Kidney (tissue), 22 donors: ENCODE measurements at places on chromosomes 16 and 17. TPM values are rescaled to one million over a fixed set of nuclear protein-coding genes. Genes with fewer than 3 reads are reported as not detected.
A peak's percentile ranks its signal among the peaks of the same experiment; 100 is the strongest.

The ITGA2B gene
- 1.7 TPM for total RNA-seq

The MMP25 gene
- 1.7 TPM for total RNA-seq

The TM4SF5 gene
- 0.88 TPM for total RNA-seq

The MGAT5B gene
- total RNA-seq: 2.3 TPM

The TBC1D28 gene
- not detected for total RNA-seq

- DNase-seq: peak; percentile 92
Observed at GRCh38 chr16:12661656-12662172, 142.0 kb downstream of the CPPED1 start.

DNA sequence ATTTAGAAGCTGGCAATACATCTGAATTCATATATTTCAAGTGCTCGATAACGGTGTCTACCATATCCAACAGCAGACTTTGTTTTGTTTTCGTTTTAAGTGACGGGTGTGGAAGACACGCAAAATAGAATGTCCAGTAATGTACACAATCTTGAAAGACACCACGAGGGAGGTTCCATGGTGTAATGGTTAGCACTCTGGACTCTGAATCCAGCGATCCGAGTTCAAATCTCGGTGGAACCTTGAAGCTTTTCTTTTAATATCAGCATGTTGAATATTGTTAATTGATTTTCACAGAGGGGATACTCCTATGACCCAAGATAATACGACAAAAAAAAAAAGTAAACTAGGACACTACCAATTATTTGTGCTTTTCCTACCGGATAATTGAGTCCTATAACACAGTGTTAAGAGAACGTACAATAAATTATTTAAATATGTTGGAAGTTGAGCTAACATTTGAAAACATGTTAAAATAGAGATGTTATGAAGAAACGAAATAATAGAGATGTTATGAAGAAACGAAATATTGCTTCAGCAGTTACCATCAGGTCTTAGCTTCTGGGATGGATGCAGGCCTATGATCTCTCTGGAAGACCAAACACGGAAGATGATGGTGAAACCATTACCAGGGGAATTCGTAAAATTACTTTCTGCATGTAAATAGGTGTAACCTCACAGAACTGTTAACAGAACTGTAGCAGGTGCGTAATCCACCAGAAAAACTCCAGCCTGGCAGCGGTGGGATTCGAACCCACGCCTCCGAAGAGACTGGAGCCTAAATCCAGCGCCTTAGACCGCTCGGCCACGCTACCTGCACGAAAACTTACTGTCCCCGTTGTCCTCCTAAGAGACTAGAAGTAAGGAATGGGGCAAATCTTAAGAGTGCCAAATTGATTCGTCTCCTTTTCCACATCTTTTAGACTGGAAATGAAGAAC, 1.5 kb upstream of the ALOXE3 start:
- DNase-seq: peak; percentile 93

DNA sequence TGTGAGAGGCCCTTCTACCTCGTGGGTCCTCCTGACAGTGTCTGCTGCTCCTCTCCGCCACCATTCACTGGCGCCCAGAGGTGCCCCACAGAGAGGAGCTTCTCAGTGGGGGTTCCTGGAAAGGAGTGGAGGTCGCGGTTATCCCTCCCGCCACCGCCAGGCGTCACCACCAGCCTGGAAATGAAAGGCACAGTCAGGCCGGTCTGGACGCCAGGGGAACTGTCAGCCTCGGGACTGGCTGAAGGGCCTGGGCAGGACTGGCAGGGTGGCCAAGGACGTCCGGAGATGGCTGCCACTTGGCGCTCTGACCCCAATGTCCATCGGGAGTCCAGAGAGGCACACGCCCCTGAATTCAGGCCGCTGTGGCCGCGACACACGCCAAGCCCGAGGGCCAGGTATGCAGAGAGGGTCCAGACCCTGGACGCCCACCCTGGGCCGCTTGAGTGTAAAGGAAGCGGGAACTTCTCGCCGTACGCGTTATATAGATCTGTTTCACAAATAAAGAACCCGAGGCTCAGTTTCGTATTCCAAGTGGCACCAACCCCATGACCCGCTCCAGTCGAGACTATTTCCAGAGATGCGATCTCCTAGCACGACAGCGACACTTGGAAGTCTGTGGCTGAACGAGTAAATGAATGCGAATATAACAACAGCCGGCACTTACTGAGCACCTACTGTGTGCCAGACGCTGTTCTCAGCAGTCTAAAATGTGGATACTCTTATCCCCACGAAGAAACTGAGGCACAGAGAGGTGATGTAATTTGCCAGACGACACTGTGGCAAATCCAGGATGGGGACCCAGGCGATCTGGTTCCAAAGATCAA, 7.6 kb upstream of the NXPH3 start:
- peak; percentile 90 for DNase-seq

DNA sequence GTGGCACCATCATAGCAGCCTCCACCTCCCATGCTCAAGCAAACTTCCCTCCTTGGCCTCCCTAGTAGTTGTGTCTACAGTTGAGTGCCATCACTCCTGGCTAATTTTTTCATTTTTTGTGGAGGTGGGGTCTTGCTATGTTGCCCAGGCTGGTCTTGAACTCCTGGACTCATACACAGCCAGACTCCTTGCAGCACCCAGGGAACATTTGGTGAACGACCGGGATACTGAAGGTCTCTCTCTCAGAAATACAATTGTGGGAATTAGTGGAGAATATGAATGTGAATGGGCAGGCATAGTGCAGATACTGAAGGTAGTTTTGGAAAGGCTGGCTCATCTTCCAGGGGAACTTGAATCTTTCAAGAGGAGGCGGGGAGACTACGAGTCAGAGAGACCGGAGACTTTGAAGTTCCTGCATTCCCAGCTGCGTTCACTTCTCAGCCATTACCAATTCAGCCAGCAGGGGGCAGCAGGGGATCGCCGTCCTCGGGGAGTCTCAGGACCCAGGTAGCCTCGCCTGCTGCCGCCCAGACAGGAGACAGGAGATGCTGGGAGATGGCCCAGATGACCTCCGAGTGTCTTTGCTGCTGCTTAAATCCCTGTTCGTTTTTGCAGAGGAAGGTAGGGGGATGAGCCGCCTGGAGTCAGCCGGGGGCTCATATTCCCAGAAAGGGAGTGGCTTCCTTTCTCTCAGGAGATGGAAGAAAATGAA, 68.6 kb downstream of the HAPSTR1 start:
- peak; percentile 81 for DNase-seq

- no peak for DNase-seq
Observed at GRCh38 chr16:54215471-54215870, 71.1 kb downstream of the IRX3 start.

- DNase-seq: no peak
Observed at GRCh38 chr16:30407804-30408534, 563 bp downstream of the ZNF771 start.

DNA sequence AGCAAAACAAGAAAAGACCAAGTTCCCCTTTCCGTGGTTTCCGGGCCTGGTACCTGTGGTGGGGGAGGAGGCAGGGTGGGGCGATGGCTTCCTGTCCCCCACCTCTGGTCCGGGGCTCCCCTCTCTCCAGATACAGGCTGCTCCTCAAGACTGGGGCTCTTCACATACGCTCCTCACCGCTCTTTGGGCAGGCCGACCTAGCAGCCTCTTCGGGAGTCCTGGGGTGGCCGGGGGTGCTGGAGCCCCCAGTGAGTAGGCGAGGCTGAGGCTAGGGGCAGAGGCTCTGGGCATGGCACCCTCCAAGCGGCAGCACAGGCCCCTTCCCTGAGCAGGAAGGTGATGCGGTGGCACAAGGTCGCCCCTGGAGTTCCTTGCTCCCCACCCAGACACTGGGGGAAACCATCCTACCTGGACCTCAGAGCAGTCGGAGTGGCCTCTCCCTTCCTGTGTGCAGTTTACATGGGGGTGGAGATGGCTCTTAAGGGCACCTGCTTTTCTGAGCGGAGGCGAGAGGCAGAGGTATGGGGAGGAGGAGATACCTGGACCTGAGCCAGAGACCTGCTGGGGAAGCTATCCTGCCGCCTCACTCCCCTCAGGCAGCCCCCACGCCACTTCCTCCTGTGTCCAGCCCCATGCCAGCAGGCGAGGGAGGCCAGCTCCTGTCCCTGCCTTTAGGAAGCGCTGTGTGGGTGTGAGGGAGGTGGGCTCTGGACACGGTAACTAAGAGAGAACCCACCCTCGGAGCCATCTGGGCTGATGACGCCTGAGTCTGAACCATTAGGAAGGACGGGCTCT, 891 bp downstream of the CORO1A start:
- DNase-seq: peak; percentile 83

DNA sequence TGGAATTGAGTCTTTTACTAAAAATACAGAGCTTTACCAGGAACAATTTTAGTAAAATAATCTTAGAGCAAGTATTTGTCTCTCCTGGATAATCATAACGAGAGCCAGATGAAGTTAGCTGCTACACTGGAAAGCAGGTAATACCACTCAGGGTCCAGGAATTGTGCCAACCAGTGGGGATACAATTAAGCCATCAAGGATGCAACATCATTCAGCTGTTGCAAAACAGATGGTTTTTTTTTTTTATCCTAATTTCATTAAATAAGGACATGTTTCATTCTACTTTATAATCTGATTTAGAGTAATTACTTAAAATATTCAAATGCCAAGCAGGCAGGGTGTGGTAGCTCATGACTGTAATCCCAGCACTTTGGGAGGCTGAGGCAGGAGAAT, 10.2 kb downstream of the MMD start:
- no peak for DNase-seq
